ENCODE measurements at places on chromosomes 7 and 10.

DNA sequence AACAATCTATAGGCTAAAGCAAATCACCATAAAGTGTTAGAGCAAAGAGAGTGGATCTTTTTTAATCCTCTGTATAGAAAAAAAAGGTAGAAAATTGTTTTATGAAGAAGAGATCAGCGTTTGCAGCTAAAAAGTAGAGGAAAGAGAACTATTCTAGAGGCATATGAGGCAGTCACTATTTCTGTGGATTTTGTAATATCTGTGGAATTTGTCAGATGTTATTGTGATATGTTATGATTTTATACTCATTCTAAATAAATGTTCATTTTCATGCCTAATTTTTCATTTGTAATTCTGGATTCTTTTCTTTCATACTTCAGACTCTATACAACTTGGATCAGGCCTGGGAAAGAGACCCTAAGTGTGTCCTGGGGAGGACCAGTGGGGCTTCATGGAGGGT is 295.0 kb upstream of the LYZL1 start:
- DNase-seq = no peak

GRCh38 chr10:104622175-104622574 is 18.9 kb upstream of the SORCS3 start:
- DNase-seq = no peak

GRCh38 chr7:78760620-78761355 is 692.7 kb downstream of the MAGI2 start:
- no peak for DNase-seq

- no peak for DNase-seq
Observed at GRCh38 chr10:92418221-92418620, 127.3 kb downstream of the MARCHF5 start.

DNA sequence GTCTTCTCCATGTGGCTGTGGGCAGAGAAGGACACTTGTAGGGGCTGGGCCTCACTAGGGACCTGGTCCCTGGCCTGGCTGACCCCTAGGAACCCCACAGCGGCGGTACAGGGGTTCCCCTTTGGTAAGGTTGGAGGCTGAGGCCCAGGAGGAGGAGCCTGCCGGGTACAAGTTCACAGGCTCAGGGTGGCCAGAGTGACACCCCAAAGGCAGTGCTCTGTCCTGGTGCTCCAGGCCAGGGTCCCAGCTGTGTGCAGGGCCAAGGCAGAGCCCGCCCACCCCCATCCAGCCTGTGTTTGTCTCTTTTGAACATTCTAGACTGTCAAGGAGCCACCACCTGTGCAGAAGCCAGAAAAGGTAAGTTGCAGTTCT is 23.3 kb downstream of the ANTXRL start:
- no peak for DNase-seq

- DNase-seq = no peak
Observed at GRCh38 chr10:69943292-69943820, 109.3 kb upstream of the MACROH2A2 start.

GRCh38 chr7:151964951-151965350 is 8.7 kb downstream of the GALNTL5 start:
- DNase-seq = no peak

DNA sequence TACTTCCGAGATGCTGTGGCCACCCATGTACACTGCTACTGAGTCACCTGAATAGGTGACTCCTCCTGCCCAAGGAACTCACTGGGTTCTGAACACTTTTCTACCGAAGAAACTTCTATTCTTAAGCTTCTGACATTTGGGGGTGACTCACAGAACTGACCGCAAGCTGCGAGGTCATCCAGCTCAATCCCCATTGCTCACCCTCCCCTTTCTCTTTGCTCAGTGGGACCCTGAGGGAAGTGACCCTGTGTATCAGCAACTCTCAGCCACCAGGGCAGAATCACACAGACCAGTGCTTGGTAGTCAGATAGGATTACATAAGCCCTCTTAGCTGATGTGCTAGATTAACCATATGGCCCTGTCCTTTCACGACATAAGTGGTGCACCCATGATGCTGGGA is 46.3 kb downstream of the INSYN2A start:
- DNase-seq = no peak

- DNase-seq = peak; percentile 57
Observed at GRCh38 chr7:143381427-143382125, 431 bp downstream of the ZYX start.

- DNase-seq = no peak
Observed at GRCh38 chr10:8138471-8138870, 84.0 kb downstream of the GATA3 start.

- DNase-seq = peak; percentile 68
Observed at GRCh38 chr7:11228515-11228914, 254.8 kb downstream of the PHF14 start.

GRCh38 chr10:119342335-119342734 is 135.0 kb downstream of the GRK5 start:
- DNase-seq = no peak

- no peak for DNase-seq
Observed at GRCh38 chr7:33040803-33041516, 21.6 kb downstream of the NT5C3A start.

DNA sequence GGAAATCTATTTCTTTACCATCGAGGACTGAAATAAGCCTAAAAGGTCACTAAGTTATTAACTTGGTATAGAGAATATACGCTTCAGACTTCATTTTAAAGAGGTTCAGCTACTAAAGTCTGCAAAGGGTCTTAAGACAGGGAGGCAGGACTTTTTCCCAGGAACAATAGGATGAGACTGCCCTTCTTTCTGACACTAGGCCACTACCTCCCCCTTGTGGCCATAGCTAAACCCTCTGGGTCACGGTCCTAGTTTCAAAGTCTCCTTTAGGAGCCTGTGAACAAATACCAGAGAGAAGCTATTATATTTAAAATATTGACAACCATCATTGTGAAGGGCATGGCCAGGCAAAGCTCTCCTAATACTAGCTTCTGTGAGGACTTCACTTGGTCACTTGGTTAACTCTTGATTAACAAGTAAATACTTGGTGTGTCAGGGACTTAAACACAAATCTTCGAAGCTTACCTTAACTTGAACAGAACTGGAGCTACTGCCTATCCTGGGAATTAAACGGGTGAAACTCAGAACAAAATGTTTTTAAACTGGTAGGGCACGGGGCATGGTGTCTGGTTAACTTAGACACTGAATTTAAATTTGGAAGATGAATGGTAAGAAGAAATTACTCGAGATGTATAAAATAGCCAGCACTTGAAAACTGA is 75.6 kb downstream of the CCDC6 start:
- DNase-seq = peak; percentile 40

DNA sequence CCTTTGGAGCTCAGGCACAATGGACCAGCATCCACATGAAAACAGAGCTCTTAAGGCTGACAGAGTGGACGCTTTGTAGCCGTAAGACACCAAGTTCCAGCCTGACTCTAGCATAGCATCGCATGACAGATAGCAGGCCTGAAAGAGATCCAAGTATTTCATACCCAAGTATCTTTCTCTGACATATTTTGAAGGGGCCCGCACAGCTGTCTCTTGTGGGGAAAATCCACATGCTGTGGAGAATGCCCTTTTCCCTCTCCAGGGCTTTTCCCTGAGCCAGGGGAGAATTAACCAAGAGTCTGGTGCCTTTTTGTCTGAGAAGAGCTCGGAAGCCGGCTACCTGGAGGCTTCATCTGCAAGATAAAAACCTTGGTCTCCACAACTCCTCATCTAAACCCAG is 51.0 kb downstream of the CFAP46 start:
- DNase-seq = no peak

DNA sequence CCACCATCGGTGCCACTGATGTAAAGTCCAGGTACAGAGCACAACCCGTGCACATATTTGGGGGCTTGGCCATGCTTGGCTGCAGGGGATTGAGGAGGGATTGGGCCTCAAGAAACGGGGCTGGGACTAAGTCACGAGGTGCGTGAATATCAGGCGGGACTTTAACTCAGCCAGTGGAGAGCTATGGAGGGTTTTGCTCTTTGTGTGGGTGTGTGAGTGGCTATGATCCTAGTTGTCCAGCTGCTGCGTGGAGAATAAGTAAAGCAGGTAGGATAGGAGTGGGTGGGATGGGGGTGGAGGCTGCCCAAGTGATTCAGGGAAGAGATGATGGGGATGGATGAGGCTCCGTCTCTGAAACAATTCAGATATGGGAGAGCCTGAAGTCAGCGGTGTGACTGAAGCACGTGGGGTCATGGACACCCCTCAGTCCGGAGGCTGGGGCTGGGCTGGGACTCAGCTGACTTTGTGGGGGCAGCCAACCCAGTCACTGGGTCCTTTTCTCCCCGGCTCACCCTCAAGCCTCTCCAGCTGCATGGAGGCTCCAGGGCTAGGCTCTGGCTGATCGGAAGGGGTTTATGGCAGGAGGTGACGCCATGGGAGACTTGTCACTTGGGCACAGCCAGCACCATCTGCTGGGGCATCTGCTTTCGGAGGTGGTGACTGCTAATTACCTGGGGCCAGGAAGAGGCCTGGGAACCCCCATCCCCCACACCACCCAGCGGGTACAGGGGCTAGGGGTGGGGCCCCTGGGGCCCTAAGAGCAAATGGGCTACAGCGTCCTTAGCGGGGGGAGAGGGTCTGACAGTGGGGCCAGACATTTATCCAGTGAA is 1.7 kb upstream of the LFNG start:
- DNase-seq = peak; percentile 93

GRCh38 chr7:87199700-87200450 is 19.7 kb downstream of the TMEM243 start:
- DNase-seq = no peak
